T follicular helper cell (primary cell): ENCODE measurements at places on chromosomes 1 and 21.

- no peak for DNase-seq
Measured at GRCh38 chr1:236150986-236151385, 8.6 kb downstream of the GPR137B start.

DNA sequence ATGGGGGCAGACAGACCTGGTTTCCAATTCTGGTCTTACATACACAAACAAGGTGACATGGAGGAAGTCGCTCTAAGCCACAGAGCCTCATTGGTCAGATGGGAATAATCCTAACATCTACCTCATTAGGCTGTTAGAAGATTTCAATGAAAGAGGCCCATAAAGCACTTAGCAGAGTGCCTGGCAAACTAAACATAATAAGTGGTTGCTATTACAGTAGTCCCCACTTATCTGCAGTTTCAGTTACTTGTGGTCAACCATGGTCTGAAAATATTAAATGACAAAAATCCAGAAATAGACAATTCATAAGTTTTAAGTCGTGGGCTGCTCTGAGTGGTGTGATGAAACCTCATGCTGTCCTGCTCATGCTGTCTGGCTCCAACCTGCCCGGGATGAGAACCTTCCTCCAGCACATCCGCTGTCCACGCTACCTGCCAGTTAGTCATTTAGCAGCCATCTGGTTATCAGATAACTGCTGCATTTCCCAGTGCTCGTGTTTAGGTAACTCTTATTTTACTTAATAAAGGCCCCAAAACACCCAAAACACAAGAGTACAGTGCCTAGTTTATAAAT lies 112.3 kb downstream of the DDX20 start:
- DNase-seq: no peak

- no peak for DNase-seq
Measured at GRCh38 chr1:109529881-109530456, 9.7 kb upstream of the GPR61 start.

- DNase-seq: no peak
Measured at GRCh38 chr1:41647221-41648135, 163.0 kb upstream of the EDN2 start.

DNA sequence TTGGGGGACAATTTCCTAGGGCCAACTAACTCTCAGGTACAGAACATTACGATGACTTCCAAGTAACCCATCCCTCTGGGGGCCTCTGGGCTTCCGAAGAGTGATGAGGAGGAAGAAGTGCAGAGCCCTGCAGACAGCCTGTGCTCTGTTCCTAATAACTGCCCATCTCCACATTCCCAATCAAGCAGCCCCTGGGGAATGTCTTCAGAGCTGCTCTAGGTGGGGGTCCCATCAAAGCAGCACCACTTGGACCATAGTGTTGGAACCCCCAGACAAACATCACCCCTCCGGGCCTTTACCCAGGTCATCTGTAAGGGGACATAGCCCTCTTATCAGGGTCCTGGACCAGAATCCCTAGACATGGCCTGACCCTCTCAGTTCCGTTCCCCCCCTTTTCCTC lies 357.3 kb downstream of the NPHP4 start:
- no peak for DNase-seq

- no peak for DNase-seq
Measured at GRCh38 chr1:27130798-27131197, 24.1 kb downstream of the SLC9A1 start.

- no peak for DNase-seq
Measured at GRCh38 chr21:21688889-21689288, 690.7 kb downstream of the NCAM2 start.

DNA sequence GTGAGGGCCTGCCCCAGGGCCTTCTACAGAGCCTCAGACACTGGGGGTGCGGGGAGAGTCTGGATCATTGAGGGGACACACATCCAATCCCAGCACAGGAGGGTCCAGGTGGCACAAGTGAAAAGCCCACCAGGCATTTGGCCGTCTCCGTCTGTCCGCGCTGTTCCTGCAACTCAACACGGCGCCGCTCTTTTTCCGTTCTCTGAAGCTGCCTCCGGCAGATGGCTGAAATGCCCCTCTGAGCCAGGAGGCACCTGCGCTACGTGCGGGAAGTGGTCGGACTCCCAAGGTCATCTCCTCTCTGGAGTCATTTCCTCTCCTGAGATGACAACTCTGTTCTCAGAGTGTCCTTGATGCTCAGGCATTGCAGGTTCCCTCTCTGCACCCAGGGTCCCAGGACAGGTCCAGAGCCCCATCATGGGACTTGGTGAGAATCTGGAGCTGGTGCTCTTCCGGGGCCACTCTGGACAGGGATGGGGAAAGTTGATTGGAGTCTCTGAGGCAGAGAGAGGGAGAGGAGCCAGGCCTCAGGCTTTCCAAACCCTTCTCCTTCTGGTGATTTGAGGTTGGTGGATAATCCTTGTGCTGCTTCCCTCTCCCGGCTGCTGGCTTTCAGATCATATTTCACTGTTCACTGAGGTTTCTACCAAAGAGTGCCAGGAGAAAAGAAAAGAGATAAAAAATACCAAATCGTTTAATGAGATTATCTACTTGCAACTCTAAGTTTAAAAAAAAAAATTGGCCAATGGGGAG lies 14.0 kb upstream of the MIXL1 start:
- no peak for DNase-seq

GRCh38 chr1:47545912-47546483 lies 108.2 kb downstream of the FOXD2 start:
- no peak for DNase-seq

DNA sequence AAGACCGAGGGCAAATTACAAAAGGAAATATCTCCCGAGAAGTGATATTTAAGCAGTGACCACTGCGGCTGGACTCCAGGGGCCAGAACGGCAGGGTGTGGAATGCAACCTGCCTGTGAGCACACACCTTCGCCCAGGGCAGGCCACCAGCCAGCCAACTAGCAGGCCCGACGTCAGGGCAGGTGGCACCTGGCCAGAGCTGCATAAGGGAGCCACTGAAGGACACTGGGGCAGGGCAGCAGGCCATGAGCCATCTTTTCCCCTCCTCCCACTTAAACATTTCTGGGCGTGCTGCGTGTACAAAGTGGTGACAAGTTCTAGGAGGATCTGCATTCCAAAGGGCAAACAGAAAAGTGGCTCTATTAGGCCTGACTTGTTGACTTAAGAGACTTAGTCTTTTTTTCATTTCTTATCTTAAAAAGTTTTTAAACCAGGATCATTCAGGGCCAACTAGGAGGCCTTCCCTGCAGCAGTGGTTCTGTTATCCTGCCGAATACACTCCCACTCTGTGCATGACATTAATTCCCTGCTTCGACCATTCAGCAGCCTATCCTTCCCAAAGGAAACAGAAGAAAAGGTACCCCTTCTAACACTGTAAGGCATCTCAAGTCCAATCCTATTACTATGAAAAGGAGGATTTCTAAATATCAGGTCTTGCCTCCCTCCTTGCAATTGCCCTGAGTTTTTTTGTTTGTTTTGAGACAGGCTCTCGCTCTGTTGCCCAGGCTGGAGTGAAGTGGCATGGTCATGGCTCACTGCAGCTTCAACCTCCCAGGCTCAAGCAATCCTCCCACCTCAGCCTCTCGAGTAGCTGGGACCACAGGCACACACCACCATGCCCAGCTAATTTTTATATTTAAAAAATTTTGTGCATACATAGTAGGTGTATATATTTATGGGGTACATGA lies 96.3 kb downstream of the BCAR3 start:
- DNase-seq: no peak

DNA sequence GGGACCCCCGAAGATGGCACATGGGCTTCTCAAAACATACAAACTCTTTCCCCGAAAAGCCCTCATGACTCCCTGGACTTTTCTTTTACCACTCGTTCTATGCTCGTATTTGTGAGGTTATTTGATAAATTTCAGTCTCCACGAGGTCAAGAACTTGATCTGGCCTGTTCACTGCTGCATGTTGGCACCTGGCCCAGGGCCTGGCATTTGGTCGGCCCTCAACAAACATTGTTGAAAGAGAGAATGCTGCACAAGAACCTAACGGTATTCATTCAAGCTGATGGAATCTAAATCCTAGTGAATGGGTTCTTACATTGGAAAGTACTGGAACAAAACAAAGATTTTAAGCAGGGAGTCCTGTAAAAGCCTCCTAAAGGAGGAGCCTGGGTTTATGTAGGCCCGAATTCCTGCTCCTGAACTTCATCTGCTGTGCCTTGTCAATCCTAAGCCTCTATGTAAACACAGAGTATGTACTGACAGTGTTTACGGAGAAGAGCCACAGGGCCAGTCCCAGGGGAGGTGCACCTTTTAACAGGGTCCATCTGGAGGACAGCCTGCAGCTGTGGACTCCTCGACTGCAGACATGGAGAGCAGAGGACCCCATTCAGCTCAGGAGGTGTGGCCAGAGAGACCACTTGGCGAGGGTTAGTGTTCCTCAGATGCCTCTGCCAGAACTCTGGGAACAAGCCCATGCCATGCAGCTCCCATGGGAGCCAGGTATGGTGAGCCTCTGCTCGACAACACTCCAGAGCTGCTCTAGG lies 46.9 kb downstream of the L1TD1 start:
- DNase-seq: no peak

DNA sequence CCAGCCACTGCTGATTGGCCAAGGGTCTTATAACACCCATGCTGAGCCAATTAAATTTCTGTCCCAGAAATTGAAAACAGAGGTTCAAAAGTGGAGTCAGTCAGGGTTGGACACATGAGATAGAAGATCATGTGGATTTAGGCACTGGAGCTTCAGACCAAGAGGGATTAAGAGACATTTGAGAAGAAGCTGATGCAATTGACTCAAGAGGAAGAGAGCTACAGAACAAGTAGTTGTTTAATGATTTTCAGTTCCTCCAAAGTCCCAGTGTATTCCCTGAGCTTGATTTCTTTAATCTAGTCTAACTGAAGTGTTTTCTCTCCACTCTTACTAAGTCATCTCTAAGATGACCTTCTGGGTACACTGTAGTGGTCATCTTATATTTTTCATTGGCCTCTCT lies 227.1 kb downstream of the DUSP10 start:
- DNase-seq: no peak

DNA sequence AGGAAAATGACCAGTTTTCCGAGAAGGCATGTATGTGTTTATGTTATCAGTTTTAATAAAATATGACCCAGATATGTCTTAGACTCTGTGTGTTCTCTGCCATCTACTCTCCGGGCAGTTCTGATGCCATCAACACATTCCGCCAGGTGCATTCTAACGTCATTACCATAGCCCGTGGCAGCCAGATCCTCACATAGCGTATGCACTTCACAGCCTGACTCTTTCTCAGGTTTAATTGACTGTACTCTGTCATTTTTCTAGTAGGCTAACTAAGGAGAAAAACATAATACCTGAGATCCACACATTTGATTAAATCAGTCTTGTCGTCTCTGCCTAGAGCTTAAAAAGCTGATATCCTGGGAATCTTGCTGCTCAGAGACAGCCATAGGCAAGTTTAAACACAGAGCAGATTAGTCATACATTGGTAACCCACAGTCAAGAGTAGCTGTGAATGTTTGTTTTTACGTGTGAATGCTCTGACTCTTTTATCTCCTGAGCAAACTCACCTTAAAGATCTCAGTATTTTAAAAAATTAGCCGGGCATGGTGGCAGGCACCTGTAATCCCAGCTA lies 175.9 kb downstream of the GREM2 start:
- no peak for DNase-seq

DNA sequence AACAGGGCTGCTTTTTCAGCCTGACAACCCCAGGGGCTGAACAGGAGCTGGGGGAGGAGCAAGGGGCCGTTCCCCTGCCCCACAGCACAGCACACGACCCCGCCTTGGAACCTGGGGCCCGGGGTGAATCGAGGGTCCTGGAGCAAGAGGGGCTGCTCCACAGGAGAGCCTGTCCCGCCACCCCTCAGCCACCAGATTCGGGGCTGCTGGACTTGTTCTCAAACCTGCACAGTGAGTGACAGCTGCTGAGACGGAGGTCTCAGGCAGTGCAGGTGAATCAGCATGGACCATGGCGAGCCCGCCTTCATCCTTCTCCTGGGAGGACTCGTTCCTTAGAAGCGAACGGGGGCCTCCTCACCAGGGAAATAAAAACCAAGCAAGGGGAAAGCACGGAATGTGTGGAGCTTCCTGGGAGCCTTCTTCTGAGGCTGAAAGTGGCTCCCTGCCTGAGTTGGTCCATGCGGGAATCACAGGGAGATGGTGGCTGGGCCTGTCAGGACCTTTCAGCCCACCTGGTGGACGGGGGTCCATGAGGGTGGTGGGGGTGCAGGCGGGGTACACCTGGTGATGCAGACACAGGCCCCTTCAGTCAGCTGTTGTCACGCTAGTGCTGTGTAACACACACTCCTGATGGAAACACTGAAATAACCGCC lies 125.4 kb downstream of the SIK1 start:
- no peak for DNase-seq

- DNase-seq: no peak
Measured at GRCh38 chr1:52532731-52533327, 20.1 kb downstream of the TUT4 start.

GRCh38 chr1:201499795-201500669 lies 6.9 kb downstream of the CSRP1 start:
- no peak for DNase-seq

- DNase-seq: peak; percentile 81
Measured at GRCh38 chr1:206583707-206584648, 28.3 kb downstream of the EIF2D start.

GRCh38 chr1:172902861-172903381 lies 147.8 kb downstream of the TNFSF18 start:
- DNase-seq: no peak

DNA sequence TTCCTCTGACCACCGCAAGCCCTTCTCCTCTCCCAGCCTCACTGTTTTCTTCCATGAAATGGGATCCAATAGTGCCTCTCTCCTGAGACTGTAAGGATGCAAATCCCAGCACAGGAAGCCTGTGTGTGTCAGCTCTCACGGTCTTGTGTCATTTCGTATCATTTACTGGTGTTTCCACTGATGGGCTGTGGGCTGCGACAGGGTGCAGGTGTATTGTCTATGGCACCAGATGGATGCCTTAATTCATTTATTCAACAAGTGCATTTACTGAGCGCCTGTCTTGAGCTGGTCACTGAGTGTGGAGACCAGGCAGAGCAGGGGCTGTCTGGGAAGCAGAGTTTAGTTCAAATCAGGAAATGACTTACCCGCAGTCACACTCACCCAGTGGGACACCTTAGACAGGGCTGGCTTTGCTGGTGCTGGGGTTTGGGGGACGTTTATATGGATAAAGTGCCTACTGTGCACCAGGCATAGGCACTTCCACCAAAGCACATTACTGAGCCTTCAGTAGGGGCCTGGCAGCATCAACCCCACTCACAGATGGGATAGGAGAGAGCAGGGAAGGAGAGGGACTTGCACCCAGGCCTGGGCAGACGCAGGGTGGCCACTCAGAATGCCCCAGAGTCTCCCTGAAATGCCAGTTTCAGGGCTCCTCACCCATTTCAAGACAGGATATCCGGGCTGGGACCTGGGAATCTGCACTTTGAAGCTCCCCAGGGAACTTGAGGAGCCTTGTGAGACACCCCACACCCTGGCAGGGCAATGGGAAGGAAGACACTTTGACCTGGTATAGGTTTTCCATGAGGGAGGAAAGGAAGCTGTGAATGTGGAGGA lies 398.9 kb downstream of the MATN1 start:
- no peak for DNase-seq

DNA sequence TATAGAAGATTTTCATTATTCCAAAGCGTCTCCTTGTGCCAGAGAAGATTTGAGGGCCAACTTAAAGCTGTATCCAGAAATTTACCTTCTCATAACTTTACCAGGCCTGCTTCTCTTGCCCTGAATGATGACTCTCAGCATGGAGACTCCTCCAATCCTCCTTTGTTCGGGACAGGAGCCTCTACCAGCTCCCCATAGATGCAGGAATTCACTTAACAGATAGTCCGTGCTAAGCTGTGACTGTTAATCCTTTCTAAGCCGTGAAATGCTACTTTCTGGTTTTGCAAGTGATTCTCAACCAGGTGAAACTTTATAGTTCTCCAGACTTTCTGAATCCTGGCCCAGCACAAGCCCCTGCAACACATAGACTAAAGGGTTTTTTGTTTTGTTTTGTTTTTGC lies 31.8 kb upstream of the KCND3 start:
- DNase-seq: no peak
